ENCODE measurements at places on chromosomes 4 and X.

- no peak for DNase-seq
Measured at GRCh38 chrX:9598344-9598743, 133.5 kb downstream of the TBL1X start.

DNA sequence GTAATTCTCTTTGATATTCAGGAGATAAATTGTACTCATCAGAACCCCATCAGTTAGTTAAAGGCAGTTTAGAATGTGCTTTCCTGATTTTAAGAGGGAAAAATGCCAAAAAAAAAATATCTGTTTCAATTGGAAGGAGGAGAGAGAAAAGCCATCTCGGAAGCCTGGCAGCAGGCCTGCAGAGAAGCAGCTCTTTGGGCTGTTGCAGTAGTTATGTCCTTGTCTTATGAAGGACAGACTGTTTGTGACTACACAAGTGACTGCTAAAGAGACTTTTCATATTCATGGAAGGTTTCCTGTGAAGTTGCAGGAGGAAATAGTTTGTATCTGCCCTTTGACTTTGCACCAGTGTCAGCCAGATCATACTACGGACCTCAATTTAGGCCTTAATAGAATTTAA lies 88.8 kb downstream of the DCLK2 start:
- DNase-seq = no peak

DNA sequence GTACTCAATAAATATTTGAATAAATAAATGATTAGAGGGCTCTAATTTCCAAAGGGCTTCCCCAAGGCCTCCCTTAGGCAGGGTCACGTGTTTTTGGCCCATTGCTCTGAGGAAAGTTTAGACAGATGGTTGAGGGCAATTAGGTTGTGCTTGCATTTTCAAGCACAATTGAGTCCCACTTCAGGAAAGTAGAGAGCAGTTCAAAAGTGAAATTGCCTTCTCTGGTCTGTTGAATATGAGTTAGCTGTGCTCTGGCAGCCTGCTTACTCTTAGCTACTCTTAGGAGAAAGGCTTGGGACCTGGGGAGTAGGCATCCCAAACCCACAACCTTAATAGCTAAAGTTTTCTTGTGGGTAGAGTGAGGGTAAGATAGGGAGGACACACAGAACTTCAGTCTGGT lies 9.0 kb upstream of the DRP2 start:
- no peak for DNase-seq

DNA sequence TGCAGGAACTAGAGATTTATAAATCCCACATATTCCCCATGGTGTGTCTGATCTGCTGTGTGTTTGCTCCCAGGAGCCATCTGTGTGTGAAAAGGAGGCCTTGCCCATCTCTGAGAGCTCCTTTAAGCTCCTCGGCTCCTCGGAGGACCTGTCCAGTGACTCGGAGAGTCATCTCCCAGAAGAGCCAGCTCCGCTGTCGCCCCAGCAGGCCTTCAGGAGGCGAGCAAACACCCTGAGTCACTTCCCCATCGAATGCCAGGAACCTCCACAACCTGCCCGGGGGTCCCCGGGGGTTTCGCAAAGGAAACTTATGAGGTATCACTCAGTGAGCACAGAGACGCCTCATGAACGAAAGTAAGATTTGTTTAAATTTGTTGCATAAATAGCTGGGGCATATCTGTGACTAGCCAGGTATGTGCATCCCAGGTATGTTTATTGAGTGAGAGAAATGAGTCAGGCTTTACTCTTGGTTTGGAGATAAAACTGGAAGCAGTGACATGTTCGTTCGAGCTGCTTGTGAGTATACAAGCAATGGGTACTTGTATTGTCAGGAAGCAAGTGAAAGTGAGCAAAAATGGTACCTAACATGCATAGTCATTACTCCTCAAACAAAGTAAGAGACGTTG lies 89.5 kb downstream of the PTTG2 start:
- no peak for DNase-seq

GRCh38 chrX:3963980-3964379 lies 250.5 kb upstream of the PRKX start:
- no peak for DNase-seq

DNA sequence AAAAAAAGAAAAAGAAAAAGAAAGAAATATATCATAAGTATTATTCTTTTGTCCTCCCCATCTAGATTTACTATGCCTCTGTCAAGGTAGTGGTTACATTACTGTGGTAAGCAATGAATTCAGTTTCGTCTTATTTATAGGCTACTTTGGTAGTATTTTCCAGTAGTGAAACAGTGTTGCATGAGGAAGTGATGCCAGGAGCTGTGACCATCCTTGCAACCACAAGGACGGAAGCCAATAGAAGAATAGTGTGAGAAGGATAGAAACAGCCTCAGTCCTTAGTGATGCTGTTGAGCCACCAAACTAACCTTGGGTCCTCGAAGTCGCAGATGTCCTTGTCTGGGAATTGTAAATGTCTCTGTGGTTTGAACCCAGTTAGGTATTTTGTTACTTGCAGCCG lies 328.5 kb downstream of the PPP3CA start:
- DNase-seq = no peak

DNA sequence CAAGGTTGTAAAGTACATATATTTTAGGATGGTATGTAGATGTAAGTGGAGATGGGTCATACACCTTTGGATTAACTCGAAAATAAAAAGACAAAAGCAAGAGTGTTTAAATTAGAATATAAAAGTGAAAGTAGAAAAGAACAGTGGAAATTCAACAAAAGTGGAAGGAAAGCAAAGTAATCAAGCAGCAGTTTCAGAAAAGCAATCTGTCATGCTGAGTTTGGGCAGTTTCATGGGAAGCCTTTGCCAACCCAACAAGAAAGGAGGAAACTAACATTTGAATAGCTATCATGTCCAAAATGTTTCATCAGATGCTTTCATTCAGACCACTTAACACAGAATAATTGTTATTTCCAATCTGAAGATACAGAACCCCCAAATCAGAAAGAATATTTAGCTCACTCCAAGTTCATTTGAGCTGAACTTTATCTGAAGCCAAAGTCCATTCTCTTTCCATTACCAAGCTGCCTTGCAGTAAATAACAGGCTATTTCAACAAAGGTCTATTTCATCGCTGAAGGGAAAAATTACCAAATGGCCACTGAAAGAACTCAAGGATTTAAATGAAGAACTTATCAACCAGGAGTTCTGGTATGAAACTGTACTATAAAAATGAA lies 1.8 kb upstream of the EXOSC9 start:
- no peak for DNase-seq

GRCh38 chrX:20001588-20001987 lies 10.7 kb upstream of the BCLAF3 start:
- no peak for DNase-seq

- no peak for DNase-seq
Measured at GRCh38 chr4:53012738-53013137, 150.6 kb downstream of the RASL11B start.

GRCh38 chr4:97215409-97215941 lies 927.8 kb downstream of the STPG2 start:
- DNase-seq = no peak

GRCh38 chr4:147749811-147750321 lies 18.0 kb downstream of the ARHGAP10 start:
- DNase-seq = no peak

DNA sequence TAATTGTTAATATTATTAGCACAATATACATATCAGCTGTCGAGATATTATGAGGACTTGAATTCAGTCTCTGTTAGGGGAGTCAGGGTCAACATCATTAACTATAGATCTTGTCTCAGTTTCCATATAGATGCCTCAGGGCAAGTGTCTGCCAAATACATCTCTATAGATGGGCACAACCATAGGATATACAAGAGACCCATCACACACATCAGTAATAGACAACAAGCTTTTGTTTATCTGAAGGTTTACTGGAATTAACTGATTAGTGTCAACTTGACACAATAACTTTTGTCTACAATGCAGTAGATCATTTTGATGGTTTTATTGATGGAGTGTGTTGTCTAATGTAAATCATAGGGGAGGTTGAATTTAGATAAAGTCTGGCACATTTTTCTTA lies 37.1 kb upstream of the PHOX2B start:
- DNase-seq = no peak
